ENCODE measurements at places on chromosomes 12 and 14.

GRCh38 chr14:95695913-95696312 is 9.7 kb downstream of the TCL1B start:
- no peak for DNase-seq

- DNase-seq = no peak
These were observed 1.1 kb downstream of the PAX9 start for GRCh38 chr14:36662543-36663403.

GRCh38 chr12:91180582-91181395 is 1.8 kb downstream of the DCN start:
- DNase-seq = no peak

DNA sequence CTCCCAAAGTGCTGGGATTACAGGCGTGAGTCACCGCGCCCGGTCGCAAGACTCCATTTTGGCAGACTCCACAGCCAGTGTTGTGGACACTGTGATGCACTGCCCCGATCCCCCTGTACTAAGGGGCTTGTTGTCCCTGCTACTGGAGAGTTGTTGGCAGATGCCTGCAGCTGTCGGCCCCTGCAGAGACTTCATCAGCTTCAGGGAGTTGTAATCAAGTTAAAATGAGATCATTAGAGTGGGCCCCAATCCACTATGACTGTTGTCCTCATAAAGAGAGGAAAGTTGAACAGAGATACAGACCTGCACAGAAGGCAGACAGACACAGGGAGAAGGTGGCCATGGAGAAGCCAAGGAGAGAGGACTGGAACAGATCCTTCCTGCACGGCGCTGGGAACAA is 23.7 kb upstream of the TUBA1A start:
- DNase-seq = no peak

DNA sequence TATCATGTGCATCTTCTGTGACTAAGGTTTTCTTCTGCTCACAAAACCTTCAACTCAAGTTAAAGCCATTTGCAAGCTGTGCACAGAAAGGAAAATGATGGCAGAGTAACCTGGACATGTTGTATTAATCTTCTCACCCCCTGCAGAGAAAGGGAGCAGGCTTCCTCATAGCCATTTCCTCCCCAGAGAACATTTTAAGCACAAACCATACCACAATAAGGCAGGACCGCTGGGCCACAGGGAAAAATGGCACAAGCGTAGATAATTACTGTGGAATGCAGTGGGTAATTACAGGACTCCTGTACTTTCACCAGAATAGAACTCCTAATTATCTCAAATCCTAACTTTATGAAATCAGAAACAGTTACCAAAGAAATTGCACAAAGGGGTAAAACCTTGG is 215.7 kb downstream of the KIF21A start:
- DNase-seq = no peak

DNA sequence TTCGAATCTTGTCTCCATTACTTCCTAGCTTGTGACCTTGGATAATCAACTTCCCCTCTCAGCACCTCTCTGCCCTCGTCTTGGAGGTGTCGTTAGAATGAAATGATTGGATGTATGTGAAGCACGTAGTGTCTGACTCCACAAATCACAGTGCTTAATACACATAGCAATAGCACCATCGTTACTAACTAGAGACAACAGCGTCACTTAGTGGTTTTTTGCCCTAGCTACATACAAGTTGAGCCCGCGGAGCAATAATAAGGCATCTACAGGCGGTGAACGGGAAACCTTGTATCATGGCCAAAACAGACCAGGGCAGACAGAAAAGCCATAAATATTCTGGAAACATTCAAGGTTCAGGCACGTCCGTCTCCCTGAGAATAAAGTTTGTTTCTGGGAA is 154.9 kb downstream of the ASCL4 start:
- DNase-seq = no peak

GRCh38 chr12:21527451-21528180 is 1.5 kb downstream of the SPX start:
- no peak for DNase-seq

Measured in AML-193 (cell line).